ENCODE measurements at places on chromosomes 4 and X.

- no peak for DNase-seq
These were observed 109.4 kb upstream of the TLL1 start for GRCh38 chr4:165763640-165764039.

GRCh38 chr4:125313497-125313896 is 1.3 kb upstream of the FAT4 start:
- DNase-seq, result no peak

DNA sequence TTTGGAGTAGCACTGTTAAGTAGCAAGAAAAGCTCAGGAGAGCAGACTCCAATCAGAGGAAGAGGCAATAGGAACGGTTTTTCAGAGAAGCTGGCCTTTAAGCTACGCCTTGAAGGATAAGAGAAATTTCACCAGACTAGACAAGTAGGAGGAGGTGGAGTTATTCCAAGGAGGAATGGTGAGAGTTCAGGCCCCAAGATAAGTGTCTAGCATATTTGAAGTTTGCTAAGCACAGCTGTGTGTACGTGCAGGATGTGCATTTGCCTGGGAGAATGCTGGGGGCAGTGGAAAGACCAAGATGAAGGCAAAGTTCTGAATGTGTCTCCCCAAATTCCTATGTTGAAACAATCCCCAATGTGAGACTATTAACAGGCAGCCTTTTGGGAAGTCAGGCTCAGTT is 91.6 kb downstream of the SOWAHB start:
- no peak for DNase-seq

GRCh38 chr4:11821772-11822430 is 393.2 kb upstream of the HS3ST1 start:
- peak; percentile 45 for DNase-seq
